ENCODE measurements at places on chromosomes 7 and 10.

DNA sequence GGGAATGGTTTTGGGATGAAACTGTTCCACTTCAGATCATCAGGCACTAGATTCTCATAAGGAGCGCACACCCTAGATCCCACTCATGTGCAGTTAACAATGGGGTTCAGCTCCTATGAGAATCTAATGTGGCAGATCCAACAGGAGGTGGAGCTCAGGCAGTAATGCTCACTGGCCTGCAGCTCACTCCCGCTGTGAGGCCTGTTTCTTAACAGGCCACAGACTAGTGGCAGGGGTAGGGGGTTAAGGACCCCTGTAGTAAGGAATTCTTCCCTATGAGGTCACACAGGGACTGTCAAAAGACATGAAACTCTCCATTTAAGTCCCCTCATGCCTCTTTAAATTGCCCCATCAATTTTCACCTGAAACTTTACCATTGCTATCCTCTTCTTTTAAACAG, 8.0 kb downstream of the HGF start:
- DNase-seq, result no peak

DNA sequence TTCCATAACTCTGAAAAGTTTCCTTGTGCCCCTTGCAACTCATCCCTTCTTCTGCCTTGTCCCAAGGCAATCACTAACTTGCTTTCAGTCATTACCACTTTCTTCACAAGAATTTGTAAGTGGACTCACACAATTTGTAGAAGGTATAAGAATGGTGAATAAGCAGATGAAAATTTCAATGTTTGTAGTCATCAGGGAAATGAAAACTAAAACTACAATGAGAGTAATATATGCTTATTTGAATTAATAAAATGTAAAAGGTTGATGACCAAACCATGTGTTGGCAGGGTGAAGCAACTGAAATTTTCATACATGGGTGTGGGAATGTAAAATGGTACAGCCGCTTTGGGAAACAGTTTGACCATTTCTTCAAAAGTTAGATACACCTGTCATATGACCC, 79.7 kb downstream of the GNAT3 start:
- DNase-seq, result no peak

DNA sequence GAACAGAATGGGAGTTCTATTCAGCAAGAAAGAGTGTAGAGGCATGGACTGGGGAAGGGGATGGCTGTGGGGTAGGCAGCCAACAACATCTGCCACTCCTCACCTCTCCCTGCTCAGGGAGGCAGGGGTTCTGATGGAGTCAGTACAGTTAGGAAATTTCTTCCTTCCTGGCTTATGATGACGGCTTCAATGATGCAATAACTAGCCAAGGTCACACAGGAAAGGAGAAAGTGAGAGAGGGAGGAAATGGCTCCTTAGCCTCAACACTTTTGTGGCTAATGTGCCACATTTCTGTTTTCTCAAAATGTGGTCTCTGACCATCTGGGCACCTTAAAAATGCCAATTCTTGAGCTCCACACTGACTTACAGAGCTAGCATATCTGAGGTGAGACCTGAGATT, 79.3 kb upstream of the PDZD8 start:
- no peak for DNase-seq

DNA sequence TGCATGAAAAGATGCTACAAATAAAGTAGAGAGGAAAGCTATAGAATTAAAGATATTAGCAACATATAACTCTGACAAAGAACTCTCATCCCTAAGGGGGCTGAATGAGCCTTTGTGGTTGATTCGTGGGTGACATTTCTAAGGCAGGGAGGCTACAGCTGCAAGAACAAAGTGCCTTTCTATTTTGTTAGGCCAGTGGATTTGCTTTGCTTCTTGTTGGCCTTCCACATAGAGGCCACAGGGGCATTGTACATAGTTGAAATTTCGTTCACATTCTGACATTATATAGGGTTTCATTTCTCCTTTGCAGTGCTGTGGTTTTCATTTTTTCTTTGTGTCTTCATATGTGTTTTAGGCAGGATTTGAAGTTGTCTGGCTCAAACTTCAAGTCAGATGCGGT, 819.2 kb upstream of the C7orf33 start:
- no peak for DNase-seq

DNA sequence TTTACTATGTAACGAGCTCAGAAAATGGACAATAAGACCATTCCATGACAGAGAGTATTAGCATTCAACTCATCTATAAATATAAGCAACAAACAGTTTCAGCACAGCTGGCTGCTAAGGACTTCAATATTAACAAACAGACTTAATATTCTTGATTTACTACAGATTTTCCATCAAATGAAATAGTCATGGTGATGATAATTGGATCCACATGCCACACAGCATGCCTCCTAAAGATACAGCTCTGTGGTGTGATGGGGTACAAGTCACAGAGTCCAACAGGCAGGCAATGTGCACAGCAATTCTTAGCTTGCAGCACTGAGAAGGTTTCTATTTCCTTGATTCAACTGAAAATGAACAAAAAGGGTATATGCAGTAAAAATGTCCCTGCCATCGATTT, 54.0 kb downstream of the DOCK4 start:
- no peak for DNase-seq
